T-helper 2 cell (primary cell): ENCODE measurements at places on chromosomes 2 and 18.

- DNase-seq: no peak
Measured at GRCh38 chr2:58416696-58417095, 175.6 kb upstream of the FANCL start.

GRCh38 chr2:60502144-60502543 is 51.3 kb downstream of the BCL11A start:
- no peak for DNase-seq

GRCh38 chr2:239223310-239224198 is 177.3 kb downstream of the HDAC4 start:
- no peak for DNase-seq

DNA sequence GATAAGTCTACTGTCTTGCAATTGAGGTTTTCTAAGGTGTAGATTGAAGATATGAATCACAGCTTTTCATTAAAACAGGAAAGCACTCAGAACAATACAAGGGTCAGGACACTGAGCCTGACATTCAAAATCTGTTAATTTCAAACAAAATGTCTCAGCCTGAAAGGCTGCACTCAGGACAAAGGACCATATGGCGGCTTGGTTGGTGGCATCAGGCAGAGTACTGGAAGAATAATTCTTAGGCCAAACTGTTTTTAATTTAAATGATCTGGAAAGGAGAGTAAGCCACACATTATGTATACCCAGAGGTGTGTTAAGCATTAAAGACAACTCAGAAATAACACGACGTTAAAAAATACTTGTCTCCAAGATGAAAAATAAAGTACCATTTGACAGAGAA is 85.9 kb downstream of the SKA1 start:
- DNase-seq: no peak

DNA sequence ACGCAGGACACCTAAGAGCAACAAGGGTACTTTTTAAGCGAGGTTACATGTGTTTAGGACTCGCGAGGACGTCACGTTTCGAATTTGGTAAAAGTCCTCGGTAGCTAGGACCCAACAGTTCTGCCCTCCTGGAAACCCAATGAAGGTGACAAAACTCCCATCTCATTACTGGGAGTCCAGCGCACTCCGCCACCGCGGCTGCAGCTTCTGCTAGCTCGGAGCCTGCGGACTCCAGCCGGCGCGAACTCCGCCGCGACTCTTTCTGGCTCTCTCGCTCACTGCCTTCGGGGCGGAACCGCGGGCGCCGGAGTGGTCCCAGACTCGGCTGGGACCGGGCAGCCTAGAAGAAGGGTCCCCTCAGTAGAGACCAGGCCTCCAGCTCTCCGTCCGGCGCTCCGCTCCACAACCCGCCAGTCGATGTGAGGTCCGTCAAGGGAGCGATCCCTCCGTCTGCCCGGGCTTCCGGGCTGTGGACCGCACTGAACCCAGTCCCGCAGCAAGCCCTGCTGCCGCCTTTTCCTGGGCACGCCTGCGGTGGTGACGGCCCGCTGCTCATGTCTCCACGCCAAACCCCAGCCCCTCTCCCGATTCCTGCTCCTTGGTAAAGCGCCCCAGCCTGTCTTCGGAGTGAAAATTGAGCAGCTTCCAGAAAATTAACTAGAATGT is 3.0 kb upstream of the OSR1 start:
- no peak for DNase-seq

DNA sequence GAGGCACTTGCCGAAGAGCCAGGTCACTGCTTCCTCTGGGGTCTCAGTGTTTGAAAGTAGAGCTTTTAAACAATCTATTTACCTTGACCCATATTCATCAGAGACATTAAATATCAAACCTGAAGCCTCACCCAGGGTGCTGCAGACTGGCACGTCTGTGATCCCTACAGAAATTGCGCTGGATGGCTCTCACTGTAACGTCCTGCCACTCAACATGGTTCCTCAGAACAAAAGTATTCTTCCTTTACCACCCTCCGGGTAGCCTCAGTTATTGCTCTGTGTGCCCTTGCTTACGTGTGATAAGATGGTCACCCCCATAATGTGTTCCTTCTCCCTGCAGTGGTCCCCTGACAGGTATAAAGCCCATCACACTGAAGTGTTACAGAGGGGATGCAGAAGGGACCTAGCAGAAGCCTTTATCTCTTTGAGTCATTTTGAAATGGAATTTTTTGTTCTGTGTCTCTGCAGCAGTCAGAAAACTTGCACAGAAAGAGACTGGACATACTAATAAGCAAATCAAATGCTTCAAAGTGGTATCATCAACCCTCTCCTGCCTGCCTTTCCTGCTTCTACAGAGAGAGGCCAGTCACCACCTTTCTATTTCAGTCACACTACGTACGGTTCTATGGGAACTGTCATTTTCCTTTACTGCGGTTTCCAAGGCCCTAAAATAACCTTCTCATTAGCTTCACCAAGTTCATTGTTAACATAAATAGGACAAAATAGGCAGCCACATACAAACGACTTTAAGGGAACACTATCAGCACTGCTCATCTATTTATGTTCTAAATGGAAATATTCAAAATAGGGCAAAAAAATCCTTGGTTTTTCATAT is 86.8 kb downstream of the METTL8 start:
- DNase-seq: peak; percentile 20

DNA sequence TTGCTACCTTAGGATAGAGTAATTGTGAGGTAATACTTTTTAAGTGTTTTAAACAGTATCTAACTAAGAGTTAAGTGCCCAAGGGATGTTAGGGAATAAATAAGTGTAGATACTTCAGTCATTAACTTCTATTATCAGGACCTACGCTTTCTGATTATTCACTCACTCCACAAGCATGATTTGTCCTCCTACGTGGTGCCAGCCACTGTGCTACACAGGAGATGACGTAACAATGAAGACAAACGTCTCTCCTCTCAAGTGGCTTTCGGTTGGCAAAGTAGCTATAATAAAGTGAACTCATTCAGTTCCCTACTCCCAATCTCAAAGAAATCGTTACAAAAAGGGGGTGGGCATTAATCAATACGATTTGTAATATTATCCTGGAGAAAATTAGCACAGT is 100.9 kb upstream of the SETBP1 start:
- no peak for DNase-seq

GRCh38 chr2:160392201-160392600 is 101.4 kb downstream of the RBMS1 start:
- no peak for DNase-seq

- DNase-seq: no peak
Measured at GRCh38 chr18:79392226-79392625, 3.5 kb upstream of the NFATC1 start.

DNA sequence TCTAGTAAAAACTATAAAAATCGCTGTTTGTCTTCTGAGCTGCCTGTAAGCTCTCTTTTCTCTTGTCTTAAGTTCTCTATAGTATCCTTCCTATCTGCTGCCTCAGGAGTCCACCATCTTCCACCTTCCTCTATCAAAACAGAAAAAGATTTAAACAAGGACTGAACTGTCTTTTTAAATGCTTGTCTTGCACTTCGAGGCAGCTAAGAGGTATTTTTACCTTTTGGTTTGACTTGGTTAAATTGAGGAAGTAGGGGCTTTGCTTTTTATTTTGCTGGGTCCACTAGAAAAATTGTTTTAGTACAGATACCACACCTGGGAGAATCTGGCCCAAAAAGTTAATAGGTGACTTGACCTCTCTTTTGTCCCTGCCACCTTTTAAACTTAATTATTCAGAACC is 12.2 kb downstream of the SESTD1 start:
- no peak for DNase-seq

- no peak for DNase-seq
Measured at GRCh38 chr2:100755441-100755840, 64.5 kb upstream of the NPAS2 start.

DNA sequence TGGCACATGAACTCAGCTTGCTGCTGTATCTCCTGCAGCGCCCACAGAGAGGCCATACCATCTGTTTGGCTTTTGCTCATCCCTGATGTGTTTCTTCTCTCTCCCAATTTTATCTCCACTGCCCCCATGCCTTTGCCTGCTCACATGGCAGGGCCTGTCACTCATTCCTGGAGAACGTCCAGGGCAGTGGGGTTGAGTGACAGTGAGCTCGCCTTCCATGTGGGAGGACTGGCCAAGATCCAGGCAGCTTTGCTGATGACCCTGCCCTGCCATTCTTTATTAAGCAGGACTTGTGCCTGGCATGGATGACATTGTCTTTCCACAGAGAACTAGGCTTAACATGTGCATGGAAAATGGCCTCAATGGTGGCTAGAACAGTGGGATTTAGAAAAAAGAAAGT is 230.5 kb upstream of the THSD7B start:
- no peak for DNase-seq

DNA sequence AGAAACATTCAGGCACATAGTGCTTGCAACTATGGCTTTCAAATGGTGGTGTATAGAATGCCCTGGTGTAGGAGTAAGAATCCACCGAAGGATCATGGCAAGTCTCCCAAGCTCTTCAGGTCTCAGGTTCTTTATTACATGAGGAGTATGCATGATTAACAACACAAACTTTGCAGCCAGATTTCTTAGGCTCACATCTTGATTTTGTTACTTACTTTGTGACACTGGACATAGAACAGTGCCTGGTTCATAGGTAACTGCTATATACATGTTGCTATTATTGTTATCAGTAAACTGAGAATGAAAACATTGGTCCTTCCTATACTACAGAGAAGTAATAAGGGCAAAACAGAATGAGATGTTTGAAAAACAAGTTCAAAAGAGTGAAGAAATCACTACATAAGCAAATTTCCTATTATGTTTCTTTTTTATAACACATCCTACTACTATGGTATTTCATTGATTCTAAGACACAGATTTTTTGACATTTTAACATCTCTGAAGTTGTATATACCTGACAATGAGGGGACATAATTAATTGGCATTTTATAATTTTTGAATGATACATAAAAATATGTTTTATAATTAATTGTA is 284.9 kb downstream of the C1D start:
- no peak for DNase-seq

DNA sequence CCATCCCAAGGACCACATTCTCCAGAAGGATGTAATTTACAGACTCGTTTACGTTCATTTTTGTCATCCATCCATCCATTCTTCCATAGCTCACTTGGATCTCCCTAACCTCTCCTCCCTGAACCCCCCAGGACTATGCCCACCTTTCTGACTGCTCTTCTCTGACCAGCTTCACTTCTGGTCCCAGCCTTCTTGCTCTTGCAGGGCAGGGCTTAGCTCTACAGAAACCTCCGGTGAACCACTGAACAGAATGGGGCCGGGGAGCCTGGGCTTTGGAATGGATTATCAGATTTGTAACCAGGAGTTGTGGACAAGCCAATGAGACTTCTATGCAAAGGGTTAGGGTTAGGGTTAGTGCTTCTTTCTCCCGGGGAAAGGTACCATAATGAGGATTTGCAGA is 95.0 kb downstream of the TGFA start:
- no peak for DNase-seq

DNA sequence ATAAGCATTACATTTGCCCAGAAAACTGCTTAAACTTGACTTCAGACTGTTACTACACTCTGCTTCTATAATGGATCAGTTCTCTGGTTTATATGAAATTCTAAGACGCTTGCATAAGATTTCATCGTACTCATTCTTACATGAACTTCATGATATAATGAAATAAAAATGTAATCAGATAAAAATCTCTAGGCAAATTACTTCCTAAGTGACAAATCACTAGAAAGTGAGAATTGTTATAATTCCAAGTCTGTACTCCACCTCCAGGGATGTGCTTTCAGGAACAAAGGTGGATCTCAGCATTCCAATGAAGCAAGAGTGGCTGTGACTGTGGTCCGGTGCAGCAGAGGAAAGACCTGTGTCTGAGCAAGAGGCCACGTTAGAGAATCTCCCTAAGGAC is 226.2 kb downstream of the PIEZO2 start:
- no peak for DNase-seq

DNA sequence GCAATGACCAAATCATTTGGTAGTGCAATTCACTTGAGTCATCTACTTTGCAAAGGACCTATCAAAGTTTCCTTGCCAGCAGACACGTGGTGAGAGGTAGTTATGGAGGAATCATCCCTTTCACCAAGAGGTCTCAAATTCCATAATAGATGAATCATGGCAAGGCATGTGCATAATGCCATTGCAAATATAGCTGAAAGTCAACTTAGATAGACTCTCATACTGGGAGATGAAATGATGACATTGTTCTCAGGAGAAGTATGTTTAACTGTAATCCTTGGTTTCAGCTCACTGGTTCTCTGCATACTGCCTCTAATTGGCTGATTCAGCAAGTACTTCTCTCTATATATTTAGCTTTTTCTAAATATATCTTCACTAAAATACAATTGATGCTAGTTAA is 57.2 kb downstream of the CALCRL start:
- DNase-seq: no peak

DNA sequence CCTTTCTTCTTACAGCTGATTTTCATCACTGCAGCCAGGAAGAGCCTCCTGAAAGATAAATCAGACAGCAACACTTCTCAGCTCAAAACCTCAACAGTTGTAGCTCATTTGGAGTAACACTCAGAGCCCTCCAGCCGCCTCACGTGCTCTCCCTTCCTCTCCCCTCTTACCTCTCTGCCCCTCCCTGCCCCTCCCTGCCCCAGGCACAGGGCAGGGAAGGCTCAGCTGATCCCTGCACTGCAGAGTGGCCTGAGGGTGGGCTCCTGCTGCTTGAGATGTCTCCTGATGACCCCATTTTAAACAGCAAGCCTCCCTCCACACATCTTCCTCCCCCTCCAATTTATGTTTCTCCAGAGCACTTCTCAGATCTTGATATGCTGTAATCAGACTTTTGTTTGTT is 54.4 kb downstream of the SH3YL1 start:
- no peak for DNase-seq

GRCh38 chr2:146916914-146917313 is 927.9 kb upstream of the ACVR2A start:
- DNase-seq: no peak

DNA sequence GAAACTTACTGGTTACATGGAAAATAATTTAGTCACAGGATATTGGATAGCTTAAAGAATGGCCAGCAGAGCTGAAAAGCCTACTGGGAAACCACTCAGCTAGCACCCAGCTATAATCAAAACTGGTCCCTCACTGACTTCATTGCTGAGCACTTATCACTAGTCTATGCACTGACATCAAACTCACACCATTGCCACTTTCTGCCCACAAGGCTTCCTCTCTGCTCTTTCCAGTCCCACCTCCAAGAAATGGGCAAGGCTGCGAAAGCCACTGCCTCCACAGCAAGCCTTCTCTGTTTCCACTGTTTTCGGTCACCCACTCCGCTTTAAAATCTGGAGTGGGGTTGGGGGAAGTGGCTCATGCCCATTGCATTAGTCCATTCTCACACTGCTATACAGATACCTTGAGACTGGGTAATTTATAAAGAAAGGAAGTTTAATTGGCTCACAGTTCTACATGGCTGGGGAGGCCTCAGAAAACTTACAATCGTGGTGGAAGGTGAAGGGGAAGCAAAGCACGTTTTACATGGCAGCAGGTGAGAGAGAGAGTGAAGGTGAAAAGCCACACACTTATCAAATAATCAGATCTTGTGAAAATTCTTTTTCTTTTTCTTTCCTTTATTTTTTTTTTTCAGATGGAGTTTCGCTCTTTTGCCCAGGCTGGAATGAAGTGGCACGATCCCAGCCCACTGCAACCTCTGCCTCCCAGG is 77.0 kb upstream of the CERS6 start:
- DNase-seq: no peak

GRCh38 chr2:118878531-118879149 is 31.2 kb upstream of the EN1 start:
- DNase-seq: no peak
